ENCODE measurements at places on chromosomes 7 and 10. TPM values are rescaled to one million over a fixed set of nuclear protein-coding genes. Genes with fewer than 3 reads are reported as not detected.

Gene ATP6V0A4
- total RNA-seq, result not detected

- no peak for DNase-seq
Observed at GRCh38 chr7:97218767-97219166, 101.3 kb downstream of the SDHAF3 start.

DNA sequence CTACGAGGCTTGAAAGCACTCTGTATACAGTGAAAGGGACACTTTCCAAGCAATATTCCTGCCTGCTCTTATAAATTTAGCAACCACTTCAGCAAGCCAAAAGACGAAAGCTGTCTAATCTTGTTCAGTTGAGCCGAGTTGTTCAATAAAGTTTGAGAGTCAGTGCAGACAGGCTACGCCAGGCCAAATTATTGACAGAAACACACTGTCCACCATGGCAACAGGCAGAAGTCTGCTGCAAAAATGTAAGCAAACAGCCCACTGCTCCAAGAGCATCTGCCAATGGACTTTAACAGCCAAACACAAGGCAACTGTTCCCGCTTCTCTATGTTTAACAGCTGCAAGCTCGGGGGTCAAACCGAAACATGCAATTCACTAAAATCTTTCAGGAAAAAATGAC, 85.7 kb downstream of the GLI3 start:
- no peak for DNase-seq

DNA sequence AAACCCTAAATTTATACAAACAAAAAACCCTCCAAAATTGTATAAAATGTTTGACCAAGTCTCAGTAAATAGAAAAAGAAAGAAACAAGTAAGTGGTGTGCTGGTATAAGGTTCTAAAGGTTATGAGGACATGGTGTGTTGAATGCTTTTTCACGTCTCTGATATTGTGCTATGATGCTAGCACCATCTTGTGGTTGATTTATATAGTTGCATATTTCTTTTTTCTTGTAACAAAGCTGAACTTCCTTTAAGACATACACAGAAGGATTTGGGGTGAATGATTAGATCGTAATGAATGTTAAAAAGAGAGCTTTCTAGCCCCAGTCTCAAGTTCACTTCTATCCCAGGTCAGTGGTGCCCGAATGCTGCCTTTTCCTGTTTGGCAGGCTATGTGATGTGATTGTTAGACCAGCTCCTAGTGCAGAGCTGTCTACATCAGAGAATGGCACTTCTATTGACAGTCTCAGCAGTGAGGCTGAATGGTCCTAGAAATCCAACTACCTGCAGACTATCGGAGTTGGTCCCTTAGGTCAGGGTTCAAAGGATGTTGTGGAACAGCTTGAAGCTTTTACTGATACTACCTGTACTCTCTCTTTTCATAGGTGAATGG, 25.0 kb downstream of the VTI1A start:
- no peak for DNase-seq

DNA sequence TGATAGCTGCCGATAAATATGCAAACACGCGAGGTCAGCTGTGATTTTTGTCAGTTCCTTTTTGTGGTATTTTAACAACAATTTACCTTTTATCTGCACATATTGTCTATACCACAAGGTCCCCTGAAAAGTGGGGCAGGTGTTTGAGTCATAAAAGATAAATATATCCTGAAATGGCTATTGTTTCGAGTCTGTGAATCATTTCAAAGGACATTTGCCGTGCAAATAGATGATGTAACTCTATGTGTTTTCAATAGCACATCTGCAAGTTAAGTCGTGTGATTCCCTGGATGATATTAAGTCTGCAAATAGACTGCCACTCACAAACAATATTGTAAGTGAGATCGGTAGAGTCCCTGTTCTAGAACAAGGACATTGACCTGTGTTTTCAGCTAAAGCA, 193.0 kb upstream of the PITRM1 start:
- DNase-seq, result no peak

Measured in Right ventricle myocardium inferior (tissue), 1 donor.